Activated CD4-positive, alpha-beta T cell treated with anti-CD3 and anti-CD28 coated beads, Interleukin-2, amount 50 U/mL, for 1 hour (primary cell): ENCODE measurements at places on chromosomes 5 and 9.

DNA sequence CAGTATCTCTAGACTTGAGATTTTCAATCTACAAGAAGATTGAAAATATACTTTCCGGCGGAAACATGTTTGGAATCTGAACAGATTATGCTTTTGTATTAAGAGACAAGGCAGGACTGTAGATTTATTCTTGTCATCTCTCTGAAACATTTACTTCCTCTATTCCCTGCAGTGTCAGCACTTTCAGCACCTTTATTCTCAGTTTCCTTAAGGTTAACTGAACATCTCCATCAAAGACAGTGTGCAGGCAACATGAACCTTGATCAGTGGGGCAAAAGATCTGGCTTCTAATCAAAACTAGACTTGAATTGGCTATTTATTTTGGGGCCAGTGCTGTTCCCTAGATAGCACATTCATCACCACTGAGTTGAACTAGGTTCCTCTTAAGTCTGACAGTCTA is 129.9 kb upstream of the HCN1 start:
- no peak for DNase-seq

- peak; percentile 52 for DNase-seq
These were observed 1.3 kb downstream of the HMGXB3 start for GRCh38 chr5:150001660-150002486.

GRCh38 chr5:149423794-149424268 is 44.7 kb upstream of the IL17B start:
- no peak for DNase-seq

GRCh38 chr5:143874312-143874711 is 62.4 kb downstream of the HMHB1 start:
- DNase-seq, result no peak

GRCh38 chr9:107213080-107213479 is 70.0 kb upstream of the RAD23B start:
- DNase-seq, result no peak

- DNase-seq, result no peak
These were observed 53.9 kb downstream of the SGCD start for GRCh38 chr5:156380848-156381247.

DNA sequence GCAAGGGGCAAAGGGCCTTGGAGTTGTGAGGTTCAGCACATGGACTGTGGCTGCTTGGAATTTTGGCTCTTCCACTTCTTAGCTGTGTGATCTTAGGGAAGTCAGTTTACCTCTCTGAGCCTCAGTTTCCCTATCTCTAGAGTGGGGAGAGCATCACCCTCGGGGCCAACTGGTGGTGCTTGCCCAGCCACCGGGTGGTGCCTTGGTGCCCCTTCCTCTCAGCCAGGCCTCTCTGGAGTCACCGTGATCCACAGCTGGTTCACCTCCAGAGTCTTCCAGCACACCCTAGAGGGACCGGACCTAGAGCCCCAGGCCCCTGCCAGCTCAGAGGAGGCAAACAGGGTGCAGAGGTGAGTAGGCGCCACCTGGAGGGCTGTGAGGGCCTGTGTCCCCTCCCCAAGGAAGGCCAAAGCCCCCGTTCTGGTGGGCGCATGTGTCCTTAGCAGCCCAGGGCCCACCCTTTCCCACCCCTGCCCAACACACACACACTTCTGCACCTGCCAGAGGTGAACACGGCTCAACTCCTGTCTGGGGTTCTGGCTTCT is 7.7 kb downstream of the ADGRD2 start:
- no peak for DNase-seq

- no peak for DNase-seq
These were observed 179.1 kb downstream of the AUH start for GRCh38 chr9:91182429-91183225.

DNA sequence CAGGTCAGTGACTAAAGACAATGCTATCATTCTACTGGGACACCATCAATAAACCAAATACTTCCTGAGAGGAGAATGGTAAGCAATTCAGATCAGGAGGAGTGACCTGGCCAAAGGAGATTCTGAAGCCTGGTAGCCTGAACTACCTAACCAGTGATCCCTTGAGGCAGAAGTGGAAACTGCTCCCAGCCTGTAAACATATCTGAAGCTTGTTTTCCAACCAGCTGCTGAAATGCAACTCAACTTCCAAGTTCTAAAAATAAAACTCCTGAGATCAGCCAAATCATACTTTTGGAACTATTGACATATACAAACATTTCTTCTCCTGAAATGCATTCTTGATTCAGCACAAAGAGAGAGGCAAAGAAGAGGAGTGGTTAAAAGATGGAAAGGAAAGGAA is 204.1 kb downstream of the EBF1 start:
- DNase-seq, result no peak

- DNase-seq, result no peak
These were observed 63.5 kb downstream of the ENC1 start for GRCh38 chr5:74576941-74577456.

DNA sequence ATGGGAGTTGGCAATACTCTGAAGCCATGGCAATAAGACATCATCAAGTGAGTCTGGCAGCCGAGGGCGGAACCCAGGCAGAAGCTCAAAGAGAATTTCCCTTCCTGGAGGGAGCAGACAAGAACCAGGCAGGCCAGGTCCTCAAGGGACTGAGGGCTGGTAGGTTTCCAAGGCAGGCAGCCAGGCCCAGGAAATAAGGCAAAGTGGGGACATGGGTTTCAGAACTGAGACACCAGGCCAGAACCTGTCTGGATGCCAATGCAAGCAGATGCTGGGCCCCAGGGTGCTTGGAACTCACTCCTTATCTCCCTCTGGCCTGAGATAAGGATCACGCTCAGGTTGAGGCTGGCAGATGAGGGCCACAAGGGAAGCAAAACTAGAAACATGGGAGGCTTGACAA is 8.9 kb downstream of the TSSK1B start:
- DNase-seq, result no peak

GRCh38 chr5:98031496-98031895 is 742.0 kb upstream of the RGMB start:
- DNase-seq, result no peak

- DNase-seq, result peak; percentile 65
These were observed at the start of gene ST6GALNAC6 for GRCh38 chr9:127899128-127899943. Gene ST6GALNAC6 (minus strand): TSS chr9:127899603. CDS start chr9:127897981, 1,622 bp downstream.

- DNase-seq, result no peak
These were observed 76.1 kb downstream of the FNIP1 start for GRCh38 chr5:131720714-131721113.
